Esophagus squamous epithelium (tissue), 5 donors: ENCODE measurements at places on chromosomes 11 and 22.

DNA sequence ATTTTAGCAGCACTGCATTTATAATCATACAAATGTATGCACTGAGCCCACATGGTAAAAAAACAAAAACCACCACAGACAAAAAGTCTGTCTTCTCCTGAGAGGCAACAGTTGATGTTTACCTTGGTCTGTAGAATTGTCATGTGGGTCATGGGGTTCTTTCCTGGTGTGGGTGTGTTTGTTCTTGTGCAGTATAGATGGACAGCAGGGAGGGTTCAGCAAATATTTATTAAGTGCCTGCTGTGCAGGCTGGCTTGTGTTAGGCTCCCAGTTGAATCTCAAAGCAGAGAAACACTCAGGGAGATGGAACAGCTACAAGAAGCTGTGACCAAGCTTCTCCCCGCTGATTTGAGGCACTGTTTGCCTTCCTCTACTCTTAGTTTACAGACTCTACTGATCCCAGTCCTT is 82.2 kb downstream of the PISD start:
- no peak for DNase-seq

DNA sequence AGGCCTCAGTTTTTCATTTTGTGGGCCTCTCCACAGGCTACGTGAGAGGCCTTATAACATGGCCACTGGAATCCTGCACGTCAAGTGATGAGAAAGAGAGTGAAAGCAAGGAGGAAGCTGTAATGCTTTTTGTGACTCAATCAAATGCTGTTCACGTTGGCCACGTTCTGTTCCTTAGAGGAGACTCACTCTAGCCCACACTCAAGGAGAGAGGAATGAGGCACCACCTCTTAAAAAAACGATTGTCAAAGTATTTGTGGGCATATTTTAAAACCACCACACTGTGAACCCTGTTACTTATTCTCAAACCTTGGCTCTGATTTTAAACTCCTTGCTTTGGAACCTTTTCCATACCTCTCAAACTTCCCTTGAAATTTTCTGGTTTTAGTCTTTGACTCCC is 705.0 kb downstream of the NELL1 start:
- DNase-seq, result no peak

DNA sequence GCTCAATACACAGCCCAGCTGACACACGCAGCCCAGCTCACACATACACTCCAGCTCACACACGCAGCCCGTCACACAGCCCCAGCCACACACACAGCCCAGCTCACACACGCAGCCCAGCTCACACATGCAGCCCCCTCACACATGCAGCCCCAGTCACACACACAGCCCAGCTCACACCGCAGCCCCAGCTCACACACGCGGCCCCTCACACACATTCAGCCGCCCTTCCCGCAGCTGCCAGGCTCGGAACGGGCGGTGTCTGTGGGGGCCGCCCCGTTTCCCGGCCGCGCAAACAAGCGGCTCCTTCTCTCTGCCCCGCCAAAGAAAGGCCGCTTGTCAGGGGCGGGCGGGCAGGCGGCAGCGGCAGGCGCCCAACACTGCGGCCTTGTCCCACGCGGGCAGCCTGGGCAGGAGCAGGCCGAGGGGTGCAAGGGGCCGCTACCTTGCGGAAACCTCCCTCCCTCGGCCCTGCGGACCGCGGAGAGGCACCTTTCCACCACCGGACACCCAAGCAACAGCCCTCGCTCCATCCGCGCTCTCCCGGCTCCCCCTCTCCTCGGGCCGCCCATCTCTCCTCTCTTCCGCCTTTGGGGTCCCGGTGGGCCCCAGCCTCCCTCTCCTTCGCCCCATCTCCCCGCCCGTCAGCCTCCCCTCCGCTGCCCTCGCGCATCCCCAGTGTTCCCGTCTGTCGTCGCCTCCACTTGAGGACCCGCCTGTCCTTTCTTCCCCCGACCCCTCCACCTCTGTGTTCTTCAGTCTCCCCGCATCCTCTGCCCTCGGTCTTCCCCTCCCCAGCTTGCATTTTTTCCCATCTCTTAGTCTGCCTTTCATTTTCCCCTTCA is 2.2 kb downstream of the PHLDB1 start:
- no peak for DNase-seq

GRCh38 chr11:64745521-64746328 is 1.8 kb upstream of the RASGRP2 start:
- DNase-seq, result no peak

GRCh38 chr11:74272276-74272675 is 39.2 kb downstream of the P4HA3 start:
- DNase-seq, result no peak

GRCh38 chr22:44965171-44965570 is 44.6 kb downstream of the PHF21B start:
- no peak for DNase-seq

GRCh38 chr11:119100994-119101758 is 477 bp downstream of the DPAGT1 start:
- no peak for DNase-seq

- DNase-seq, result no peak
These were observed 14.3 kb downstream of the CHST1 start for GRCh38 chr11:45651156-45651555.

GRCh38 chr11:56855217-56855616 is 106.7 kb upstream of the OR9G4 start:
- no peak for DNase-seq

DNA sequence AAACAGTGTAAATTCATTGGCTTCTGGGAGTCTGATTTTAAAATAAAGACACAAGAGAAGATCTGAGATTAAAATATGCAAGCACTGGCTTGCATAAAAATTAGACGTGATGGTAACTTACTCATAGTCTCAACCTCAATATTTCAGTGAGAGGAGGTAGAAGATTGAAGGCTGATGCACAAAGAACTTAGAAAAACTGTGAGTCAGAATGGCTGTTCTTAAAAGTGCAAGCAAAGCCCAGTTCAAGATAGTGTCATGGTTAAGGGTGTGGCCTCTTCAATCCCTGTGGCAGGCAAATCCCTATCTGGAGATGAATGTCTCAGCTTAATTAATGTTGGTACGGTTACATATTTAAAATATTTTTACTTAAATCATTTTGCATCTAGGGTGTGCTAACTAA is 33.6 kb upstream of the FIBIN start:
- no peak for DNase-seq

GRCh38 chr11:118100691-118101232 is 14.0 kb upstream of the SMIM35 start:
- DNase-seq, result no peak

- no peak for DNase-seq
These were observed 5.3 kb downstream of the SIDT2 start for GRCh38 chr11:117183724-117184349.

- no peak for DNase-seq
These were observed 45.7 kb downstream of the PACS1 start for GRCh38 chr11:66115638-66116301.

DNA sequence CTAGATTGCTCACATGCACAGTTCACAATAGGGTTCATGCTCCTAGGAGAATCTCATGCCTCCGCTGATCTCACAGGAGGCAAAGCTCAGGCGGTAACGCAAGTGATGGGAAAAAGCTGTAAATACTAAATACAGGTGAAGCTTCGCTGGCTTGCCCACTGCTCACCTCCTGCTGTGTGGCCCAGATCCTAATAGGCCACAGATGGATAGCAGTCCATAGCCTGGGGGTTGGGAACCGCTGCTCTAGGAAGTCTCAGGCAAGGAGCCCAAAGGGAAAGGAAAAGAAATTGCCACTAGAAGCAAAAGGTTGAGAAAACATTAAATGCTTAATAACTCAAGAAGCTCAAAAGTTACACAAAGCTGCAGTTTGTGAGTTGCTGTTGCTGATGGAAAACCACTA is 3.2 kb upstream of the TRPC6 start:
- DNase-seq, result no peak

DNA sequence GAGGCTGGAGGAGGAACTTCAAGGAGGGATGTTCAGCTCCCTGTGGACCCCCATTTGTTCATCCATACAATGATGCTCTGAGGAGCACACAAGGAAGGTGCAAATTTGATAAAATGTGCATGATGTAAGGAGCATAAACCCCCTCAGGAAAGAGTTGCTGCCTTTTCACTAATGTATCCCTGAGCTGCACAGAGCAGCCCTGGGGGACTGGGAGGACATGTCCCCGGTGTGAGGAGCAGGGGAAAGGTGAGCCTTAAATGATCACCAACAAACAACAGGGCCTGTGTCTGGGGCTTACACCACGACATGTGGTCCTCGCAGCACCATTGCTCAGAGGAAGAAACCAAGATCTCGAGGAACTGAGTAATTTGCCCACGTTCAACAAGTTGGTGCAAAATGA is 3.5 kb upstream of the MAPK8IP2 start:
- DNase-seq, result no peak

GRCh38 chr11:12086271-12087074 is 23.9 kb upstream of the MICAL2 start:
- no peak for DNase-seq

DNA sequence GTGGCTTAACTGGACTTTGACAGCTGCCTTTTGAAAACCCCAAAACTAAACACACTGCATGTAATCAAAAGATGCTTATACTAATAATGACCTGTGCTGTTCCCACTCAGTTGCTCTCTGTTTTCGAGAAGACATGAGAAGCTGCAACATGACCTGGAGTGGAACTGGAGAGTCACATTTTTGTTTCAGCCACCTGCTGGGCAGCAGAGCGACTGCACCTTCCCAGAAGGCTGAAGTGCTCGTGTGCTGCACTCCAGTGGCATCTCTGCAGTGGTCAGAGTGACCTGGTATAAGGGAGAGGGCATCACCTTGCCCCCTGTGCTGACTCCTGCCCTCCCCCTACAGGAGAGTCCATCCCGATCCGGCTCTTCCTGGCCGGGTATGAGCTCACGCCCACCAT is 8.6 kb downstream of the THYN1 start:
- DNase-seq, result no peak

DNA sequence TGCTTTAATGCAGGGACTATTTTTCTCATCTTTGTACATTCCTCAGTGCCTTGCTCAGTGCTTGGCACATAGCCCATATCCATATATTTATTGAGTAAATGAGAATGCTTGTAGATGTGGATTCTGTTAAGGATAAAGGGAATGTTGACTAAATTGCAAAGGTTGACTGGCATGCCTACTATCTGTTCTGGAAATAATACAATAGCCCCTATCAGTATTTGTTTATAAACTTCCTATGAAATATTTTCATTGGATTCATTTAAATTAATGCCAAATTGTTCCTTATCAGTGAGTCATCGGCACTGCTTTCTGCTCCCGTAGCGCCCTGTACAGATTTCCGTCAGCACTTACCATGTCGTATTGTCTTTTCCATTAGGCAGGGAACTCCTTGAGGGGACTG is 8.0 kb downstream of the RNF121 start:
- DNase-seq, result no peak

DNA sequence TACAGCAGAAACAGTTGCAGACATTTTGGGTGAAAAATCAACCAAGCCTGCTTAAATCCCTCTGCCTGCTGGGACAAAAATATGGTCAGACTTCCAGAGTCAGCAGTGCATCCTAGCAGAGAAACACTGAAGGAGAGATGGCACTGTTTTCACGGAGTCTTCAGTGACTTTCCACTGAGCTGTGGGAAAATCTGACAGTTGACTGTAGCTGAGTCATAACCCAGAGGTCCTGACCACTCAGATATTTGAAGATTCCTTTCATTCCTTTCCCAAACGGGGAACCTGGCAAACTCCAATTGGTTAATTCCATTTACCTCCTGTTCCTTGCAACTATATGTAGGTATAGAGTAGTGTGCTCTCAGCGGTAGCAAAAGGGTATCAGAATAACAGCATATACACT is 20.9 kb upstream of the UPB1 start:
- no peak for DNase-seq

DNA sequence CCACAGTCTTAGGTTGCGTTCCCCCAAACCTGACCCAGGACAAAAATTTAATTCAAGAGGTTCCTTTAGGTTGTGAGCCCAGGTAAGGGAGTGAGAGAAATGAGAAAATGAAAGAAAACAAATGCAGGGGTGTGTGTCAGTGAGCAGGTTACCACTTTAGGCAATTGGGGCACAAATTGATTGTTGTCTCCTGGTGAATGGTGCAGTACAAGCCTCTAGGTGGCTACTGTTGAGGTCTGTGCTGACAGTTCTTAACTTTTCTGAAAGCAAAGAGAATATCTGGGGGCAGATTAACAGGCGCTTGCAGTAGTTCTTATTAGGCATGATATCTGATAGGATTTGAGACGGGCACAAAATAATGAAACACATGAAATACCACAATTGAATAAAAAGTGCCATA is 894.6 kb downstream of the FAM181B start:
- no peak for DNase-seq
